ENCODE measurements at places on chromosomes 3 and 15.

- no peak for DNase-seq
Measured at GRCh38 chr3:128372281-128372680, 94.4 kb downstream of the DNAJB8 start.

- no peak for DNase-seq
Measured at GRCh38 chr3:32946973-32947788, 4.3 kb upstream of the CCR4 start.

- no peak for DNase-seq
Measured at GRCh38 chr3:60388731-60389130, 862.5 kb downstream of the FHIT start.

DNA sequence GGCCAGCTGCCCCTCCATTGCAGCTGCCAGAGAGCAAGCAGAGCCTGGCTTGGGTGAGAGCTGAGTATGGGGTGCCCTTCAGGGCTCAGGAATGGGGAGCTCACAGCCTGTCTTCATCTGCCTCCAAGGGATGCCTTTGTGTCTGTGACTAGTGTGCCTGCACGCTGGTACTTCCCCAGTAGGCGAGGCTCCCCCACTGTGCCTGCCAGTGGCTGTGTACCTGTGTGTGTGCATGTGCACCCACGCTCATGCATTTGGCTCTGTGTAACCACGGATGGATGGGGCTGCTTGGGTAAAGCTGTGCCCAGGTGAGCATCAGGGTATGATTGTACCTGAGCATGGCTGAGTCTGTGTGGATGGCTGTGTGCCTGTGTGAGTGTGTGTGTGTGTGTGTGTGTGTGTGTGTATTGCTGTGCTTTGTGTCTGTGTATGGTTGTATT is 2.3 kb upstream of the GRM2 start:
- no peak for DNase-seq

- DNase-seq = no peak
Measured at GRCh38 chr15:95874637-95875036, 455.9 kb upstream of the NR2F2 start.

- DNase-seq = peak; percentile 11
Measured at GRCh38 chr15:53072077-53072476, 281.9 kb upstream of the ONECUT1 start.

DNA sequence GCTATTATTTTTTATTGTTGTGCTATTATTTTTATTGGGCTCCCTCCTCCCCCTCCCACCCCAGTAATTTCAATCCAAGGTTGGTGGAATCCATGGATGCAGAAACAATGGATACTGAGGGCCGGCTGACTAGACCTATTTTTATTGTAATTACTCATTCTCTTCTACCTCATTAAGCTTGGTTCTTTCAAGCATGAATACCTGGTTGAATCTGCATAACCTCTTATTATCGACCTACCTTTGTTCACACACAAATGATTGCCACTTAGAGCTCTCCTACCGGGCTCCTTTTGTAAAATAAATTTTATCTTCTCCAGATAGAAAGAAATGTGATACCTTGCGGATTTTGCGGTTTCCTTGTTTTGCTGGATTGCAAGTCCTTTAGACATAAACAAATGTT is 31.6 kb downstream of the BTD start:
- no peak for DNase-seq

GRCh38 chr15:30023798-30024295 is 58.9 kb upstream of the GOLGA8J start:
- DNase-seq = peak; percentile 71

DNA sequence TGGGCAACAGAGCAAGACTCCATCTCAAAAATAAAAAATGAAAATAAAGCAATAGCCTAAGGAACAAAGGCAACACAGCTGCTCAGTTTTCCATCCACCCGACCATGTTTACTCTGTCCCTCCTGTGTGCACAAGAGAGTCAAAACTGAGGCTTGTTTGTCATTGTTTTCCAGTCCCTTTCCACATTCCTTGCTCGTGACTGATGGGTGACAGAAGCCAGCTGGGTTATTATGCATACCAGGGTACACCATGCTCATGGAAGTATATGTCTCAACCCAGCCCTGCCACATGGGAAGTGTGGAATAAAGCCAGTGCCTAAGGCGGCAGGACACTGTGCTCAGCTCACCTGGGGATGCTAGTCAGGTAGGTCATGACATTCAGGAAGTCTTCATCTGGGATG is 49.5 kb downstream of the MCF2L2 start:
- no peak for DNase-seq

- peak; percentile 35 for DNase-seq
Measured at GRCh38 chr3:172096881-172097420, 57.6 kb downstream of the FNDC3B start.

GRCh38 chr15:66841953-66842681 is 140.1 kb downstream of the SMAD6 start:
- peak; percentile 96 for DNase-seq

- no peak for DNase-seq
Measured at GRCh38 chr3:10532939-10533736, 27.8 kb upstream of the ATP2B2 start.

DNA sequence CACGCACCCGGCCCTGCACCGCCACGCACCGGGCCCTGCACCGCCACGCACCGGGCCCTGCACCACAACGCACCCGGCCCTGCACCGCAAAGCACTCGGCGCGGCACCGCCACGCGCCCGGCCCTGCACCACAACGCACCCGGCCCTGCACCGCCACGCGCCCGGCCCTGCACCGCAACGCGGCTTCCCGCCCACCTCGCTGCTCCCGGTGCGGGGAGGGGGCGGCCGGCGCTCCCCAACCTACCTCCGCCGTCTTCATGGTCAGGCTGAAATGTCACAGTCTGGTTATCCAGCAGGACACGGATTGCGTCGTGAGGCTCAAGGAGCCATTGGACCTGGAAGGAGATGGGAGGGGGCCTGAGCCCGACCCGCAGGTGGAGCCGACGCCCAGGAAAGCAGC is 41.8 kb downstream of the MUC20 start:
- DNase-seq = no peak

GRCh38 chr3:100613721-100614390 is 4.5 kb downstream of the ADGRG7 start:
- DNase-seq = no peak

DNA sequence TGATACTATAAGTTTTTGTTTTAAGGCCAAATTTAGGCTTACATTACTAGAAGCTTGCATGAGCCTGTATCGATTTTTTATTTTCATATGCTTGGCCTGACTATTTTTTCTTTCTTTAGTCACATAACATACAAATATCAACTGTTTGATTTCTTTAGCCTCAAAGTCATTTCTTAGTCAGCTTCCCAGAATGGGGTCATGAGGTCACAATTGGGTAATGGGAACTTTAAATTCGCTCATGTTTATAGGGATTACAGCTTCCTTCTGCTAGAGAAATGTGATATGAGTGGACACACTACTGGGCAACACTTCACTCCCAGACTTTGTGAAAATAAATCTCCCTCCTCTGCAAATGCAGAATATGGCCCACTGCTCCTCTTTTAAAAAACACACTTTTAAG is 9.1 kb upstream of the TIPARP start:
- no peak for DNase-seq

DNA sequence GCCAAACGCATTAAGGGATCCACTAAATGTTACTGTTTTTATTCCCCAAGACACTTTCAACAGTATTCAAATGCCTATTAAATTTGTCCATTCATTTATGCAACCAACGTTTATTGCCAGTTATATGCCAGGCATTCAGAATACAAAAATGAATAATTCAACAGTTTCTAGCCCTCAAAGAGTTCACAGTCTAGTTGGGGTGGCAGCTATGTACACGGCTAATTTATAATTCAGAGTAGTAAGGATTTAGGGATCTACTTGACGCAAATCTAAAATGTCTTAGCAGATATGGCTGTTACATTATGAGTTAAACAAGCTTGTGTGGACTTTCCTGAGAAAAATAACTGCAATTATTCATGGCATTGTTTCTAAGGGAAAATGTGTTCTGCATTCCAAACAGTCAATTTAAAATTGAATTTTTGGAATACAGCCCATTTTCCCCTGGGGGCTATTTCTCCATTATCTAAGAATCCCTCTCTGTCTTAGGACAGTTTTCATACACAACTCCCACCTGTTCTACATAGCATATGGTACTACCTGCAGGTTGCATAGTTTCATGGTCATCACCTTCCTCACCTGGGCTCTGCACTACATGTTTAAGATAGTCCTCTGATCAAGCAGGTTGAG is 11.5 kb upstream of the MSL2 start:
- no peak for DNase-seq

GRCh38 chr3:14042680-14043079 is 82.0 kb downstream of the CHCHD4 start:
- peak; percentile 36 for DNase-seq

GRCh38 chr15:85607842-85608241 is 186.9 kb downstream of the KLHL25 start:
- DNase-seq = peak; percentile 73

GRCh38 chr3:25911525-25912295 is 121.8 kb downstream of the OXSM start:
- DNase-seq = no peak

DNA sequence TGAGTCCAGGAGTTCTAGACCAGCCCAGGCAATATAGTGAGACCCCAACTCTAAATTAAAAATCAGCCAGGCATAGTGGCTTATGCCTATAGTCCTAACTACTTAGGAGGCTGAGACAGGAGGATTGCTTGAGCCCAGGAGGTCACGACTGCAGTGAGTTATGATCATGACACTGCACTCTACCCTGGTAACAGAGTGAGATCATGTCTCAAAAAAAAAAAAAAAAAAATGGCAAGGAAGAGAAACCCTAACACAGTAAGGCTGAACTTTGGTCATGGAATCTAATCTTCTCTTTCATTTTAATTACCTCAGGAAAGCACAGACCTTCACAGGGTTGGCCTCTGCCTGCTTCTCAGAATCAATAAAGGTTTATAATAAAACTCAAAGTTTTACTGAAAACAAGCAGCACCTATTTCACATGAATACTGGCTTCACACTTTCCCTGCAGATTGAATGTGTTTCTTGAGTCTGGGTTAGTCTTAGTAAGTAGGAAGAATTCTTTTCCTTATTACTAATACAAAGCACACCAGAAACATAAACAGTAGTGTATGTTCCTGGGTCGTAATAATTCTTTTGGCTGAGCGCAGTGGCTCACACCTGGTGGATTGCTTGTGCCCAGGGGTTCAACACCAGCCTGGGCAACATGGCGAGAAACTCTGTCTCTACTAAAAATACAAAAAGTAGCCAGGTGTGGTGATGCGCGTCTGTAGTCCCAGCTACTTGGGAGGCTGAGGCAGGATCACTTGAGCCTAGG is 11.6 kb upstream of the NR2C2 start:
- DNase-seq = no peak

DNA sequence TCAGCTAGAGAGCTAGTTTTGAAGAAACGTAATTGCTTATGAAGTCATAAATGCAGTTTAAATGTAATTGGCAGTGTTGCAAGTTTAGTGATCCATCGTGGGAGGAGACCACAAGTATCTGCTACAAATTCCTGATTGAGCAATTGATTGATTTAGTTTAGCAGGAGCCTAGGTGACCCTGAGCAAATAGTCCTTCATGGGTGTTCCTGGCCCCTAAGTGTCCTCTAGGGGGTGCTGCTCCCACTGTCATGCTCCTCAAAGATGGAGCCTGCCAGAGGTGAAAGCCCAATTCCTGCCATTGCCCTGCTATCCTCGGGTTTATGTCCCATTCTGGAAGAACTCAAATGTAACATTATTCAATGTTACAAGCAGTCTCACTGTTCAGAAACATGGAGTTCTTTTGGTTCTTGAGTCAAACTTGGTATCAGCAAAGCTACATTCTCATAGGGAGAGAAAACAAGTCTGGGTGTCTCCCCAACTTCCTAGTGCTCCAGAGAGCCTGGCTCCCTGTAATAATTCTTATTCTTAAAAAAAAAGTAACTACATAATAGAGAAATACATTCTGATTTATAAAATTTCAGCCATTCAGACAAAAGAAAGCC is 29.8 kb upstream of the SENP5 start:
- peak; percentile 53 for DNase-seq

DNA sequence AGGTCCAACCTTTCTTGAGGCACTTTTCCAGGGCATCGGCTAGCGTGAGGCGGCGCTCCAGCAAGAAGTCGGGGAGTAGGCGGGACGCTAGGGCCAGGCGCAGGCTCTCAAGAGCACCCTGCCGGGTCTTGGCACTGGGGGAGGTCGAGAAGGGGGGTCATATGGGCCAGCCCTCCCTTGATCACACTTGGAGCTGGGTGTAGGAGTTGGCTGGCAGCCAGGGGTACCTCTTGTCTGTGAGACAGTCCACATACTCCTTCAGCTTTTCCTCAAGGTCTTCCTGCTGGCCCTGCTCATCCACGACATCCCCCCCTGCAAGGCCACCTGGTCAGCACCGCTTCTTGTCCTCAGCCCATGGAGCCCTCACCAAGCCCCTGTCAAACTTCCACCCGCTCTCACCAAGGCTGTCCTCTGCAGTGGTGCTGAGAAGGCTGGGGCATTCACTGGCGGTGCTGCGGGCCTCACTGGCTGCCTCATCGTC is 2.0 kb downstream of the IFRD2 start:
- no peak for DNase-seq

- no peak for DNase-seq
Measured at GRCh38 chr3:144259267-144259666, 287.6 kb downstream of the DIPK2A start.

DNA sequence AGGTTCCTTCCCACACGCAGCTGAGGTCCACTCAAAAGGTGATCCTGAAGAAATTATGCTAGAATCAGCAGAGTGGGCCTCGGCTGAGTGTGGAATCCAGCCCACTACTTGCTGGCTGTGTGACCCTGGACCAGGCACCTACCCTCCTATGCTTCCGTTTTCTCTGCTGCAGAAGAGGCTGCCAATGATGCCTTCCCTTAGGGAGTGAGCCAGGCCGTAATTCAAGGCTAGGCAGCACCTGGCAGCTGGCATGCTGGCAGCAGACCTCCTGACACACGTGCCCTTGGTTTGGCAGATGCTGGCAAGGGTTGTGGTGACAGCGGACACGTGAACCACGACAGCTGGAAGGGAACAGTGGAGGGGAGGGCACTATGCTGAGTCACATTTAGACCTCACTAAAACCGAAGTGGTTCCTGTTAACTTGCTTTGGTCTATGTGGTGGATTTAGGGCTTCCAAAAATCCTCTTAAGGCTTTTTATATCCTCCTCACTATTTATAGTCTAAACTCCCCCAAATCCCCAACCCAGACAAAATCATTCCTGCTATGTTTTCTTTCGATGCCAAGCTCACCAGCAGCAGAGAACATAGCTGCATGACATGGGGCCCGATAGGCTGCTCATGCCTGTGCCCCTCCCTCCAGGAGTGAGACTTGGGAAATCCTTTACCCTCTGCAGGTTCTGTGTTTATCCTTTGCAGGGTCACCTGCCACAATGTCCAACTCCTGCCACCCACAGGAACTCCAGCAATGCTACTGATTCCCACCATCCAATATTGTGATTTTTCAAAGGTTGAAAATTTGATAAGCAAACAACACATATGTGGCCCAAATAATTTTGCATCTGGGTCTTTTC is 10.6 kb upstream of the PCSK6 start:
- DNase-seq = no peak

GRCh38 chr15:89686522-89686921 is 4.0 kb downstream of the PEX11A start:
- no peak for DNase-seq

DNA sequence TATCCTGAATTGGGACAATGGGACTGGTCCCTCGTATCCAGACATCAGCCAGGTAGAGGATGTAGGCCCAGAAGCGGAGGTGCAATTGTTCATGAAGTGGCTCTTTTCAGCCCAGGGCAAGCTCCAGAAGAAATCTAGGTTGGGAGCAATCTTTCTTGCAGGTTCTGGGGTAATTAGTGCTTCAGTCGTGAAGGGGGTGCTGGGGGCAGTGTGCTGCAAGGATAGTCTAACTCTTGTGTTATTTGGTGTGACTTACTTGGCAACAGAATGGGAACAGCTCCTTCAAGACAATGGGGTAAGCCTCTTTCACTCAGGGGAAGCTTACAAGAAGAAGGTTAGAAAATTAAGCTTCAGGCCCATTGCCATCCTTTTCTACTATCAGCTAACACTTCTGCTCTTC is 273.0 kb downstream of the DIPK2A start:
- DNase-seq = no peak
